ENCODE measurements at places on chromosomes 1 and 21.

- DNase-seq, result peak; percentile 91
Observed at GRCh38 chr21:44510508-44511218, 29.3 kb downstream of the KRTAP10-1 start.

DNA sequence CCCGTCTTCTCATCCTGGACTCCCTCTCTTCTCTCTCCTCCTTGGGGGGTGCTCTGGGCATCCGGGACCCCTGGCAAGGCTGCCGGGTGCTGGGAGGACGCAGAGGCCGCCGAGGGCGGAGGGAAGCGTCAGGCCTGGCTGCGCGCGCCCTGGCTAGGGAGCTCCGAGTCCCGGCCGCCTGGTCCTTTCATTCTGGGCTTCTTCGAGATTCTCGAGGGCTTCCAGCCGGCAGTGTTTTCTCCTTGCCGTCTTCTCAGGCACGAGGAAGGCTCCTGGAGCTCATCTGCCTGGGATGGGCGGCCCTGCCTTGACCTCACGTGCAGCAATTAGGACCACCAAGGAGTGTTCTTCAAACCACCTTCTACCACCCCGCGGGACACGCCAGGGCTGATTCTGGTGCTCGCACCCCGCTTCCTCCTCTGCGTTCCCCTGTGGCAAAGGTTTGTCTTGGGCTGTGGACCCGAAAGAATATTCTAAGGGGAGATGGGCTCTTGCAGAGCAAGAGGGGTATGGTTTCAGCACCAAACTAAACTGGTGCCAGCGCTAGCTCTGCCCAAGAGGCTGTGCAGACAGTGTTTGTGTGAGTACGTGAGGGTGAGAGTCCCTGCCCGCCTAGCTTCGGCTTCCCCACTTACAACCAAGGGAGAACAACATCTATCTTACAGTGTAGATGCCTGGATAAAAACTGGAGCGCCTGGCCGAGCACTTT is 36.5 kb downstream of the PIK3CD start:
- DNase-seq, result no peak

DNA sequence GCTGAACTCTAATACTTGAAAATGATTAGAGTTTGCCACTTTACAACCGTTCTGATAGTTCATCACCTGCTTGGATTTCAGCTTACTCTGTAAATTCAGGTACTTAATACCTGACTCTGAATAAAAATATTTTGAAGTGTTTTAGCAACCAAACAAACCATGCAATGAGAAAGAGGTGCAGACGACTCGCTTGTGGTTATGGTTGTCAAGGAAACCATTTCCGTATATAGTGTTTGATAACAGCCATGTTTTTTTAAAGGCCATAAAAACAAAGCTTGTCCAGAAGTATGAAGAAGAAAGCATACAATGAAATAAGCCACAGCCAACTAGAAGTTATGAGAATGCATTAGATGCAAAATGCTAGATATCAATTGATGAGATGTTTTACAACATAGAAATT is 167.2 kb upstream of the HMCN1 start:
- DNase-seq, result no peak

DNA sequence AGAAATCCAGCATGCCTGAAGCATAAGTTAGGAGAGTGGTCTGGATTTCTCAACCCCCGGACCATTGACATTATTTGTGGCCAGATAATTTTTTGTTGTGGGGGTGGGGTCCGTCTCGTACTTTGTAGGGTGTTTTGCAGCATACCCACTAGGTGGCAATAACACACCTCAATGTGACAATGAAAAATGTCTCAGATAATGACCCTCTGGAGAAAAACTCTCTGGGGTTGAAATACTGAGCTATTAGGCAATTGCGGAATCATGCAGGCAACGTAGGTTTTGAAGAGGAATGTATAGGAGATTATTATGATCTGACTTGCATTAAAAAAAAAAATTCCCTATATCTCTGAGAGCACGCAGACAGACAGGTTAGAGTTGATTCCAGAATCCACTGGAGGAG is 25.3 kb upstream of the RRP15 start:
- no peak for DNase-seq

DNA sequence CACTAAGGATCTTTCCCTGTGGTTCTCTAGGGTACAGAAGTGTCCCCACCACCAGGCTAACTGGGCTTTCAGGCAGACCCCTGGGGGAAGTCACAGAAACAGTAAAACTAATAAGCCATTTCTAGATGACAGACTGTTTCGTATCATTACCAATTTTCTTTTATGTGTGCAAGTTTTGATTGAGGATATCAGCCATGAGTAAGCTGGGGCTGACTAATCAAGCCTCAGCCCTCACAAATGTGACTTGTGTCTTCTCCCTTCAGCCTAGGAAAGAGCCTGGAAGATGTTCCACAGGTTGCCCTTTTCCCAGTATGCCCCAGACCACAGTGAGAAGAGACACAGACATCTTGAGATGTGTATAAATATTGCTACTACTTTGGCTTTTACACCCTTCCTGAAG is 10.5 kb downstream of the PTGFRN start:
- DNase-seq, result no peak

DNA sequence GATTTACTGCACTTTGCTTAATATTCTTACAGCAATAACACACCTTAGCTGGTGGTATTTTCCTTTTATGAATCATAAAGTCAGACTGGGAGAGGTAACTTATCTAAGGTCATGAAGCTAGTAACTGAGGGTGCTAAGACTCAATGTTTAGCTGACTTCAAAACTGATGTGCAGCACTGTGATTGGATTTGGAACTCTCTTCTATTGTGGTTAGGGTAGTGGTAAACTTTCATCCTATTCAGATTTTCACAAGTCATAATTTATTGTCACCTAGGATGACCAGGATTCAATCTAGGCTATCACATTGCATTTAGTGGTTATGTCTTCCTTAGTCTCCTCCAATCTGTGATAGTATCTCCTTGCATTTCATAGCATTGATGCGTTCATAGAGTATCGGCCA is 18.9 kb downstream of the EPB41 start:
- DNase-seq, result no peak

DNA sequence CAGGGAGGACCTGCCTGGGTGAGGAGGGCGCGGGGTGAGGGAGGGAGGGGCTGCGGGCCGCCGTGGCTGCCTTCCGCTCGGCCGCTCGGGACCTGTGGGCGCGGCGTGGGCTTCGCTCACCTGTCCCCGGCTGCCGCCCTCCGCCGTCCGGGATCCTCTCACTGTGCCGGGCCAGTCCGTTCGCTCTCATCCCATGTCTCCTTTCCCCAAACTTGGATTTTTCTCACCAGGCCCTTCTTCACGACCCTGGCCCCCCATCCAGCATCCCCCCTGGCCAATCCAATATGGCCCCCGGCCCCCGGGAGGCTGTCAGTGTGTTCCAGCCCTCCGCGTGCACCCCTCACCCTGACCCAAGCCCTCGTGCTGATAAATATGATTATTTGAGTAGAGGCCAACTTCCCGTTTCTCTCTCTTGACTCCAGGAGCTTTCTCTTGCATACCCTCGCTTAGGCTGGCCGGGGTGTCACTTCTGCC is 362 bp downstream of the ZBTB48 start:
- no peak for DNase-seq

DNA sequence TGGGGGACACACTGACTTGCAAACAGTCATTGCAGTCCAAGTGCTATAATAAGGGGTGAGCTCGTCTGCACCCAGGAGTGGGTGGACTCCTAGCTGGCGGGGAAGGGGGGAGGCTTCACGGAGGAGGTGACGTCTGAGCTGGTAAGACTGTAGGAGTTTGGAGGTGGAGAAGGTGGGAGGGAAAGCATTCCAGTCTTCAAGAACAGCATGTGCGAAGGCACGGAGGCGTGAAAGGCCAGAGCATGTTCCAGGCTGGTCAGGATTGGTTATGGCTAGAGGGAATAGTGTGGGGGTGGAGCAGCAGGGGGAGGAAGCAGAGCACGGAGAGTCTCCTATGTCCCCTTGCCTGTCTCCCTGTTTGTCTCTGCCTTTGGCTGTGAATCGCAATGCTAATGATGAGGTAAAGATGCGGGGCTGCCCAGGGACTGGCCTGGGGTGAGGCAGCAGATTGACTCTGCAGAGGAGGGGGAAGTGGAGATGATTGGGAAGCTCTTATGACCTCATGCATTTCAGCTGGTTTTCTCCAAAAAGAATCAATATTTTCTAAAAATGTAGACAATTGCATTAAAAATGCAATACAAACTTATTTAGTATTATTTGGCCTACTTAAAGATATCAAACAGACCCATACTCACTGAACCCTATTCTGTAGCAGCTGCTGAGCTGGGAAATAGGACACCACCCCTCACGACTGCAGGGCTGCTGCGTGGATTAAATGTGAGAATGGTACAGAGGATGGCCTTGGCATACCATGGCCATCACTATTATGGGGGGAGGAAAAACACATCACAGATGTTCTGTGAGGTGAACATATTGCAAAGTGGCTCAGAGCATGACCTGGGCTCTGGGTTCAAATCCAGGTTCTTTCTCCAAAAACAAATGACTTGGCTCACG is 2.6 kb upstream of the ZNF436 start:
- DNase-seq, result no peak

DNA sequence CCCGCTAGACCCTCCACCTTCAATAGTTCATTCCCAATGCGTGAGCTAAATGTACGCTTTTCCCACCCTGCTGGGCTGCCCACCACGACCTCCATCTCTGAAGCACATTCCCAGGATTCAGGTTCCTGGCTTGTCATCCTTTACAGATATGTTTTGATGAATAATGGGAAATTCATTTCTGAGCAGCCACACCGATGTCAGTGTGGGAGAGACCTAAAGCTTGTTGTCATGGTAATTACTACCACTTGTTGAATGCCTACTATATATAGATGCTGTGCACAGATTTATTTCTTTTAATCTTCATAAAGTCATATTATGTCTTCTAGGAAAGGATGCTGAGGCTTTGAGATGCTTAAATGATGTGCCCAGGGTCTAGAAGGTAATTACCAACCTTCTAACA is 8.0 kb downstream of the RCSD1 start:
- DNase-seq, result no peak

DNA sequence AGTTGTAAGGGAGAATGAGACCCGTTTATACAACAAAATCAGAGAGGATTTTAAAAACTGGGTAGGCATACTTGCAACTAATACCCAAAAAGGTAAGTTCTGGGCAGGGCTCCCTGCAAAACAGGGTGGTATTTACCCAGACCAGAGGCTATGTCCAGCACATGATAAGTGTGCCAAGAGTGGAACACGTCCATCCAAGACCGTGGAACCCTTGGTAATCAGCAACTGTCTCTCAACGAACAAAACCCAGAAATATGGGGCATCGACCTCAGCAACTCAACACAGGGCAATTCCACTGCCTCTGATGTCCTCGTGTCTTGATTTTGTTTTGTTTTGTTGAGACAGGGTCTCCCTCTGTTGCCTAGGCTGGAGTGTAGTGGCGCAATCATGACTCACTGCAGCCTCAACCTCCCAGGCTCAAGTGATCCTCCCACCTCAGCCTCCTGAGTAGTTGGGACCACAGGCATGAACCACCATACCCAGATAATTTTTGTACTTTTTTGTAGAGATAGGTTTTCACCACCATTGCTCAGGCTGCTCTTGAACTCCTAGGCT is 26.7 kb upstream of the MX1 start:
- DNase-seq, result no peak
